Stimulated activated naive CD8-positive, alpha-beta T cell treated with anti-CD3 and anti-CD28 coated beads, Interleukin-15, Interleukin-2, amounts not matched to agents 100 U/mL and 50 U/mL, for 24 hours (primary cell): ENCODE measurements at places on chromosomes 7 and 10.

- no peak for DNase-seq
Observed at GRCh38 chr7:67724955-67725354, 728.3 kb downstream of the TYW1 start.

DNA sequence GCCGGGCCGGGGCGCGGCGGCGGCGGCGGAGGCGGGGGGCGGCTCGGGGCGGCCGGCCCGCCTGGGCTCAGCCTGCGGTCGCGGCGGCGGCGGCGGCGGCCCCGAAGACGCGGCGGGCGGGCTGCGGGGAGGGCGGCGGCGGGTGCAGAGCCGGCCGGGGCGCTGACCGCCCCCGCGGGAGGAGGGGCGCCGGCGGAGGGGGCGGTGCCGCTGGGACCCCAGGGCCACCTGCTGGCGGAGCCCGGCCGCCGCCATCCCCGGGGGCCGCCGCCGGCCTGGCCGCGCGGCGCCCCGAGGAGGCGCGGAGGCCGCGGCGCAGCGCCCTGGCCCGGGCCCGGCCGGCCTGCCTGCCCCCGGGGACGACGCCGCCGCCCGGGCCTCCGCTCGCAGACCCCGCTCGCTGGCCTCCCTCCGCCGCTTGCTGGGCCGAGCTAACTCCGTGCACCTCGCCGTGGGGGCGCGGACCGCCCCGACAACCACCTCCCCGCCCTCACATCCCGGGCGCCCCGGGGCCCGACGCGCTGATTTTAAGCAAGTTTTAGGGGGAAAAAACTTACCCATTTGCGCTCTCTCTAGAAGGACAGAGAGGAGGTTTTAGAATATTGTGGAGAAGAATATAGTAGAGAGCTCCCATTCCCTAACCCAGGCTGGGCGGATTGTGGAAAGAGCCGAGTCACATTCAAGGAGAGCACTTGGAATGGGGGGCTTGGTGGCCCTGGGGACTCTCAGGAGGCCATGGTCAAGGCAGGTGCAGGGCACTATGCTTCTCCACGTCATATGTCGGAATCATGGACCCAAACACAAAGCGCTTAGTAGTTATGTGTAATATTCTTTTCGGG lies at the start of gene BEND7:
Gene BEND7, minus strand, starts transcription at position 140 of the 839 bp plus-strand sequence. CDS start 481 bp downstream, outside the sequence.
- DNase-seq: peak; percentile 32

DNA sequence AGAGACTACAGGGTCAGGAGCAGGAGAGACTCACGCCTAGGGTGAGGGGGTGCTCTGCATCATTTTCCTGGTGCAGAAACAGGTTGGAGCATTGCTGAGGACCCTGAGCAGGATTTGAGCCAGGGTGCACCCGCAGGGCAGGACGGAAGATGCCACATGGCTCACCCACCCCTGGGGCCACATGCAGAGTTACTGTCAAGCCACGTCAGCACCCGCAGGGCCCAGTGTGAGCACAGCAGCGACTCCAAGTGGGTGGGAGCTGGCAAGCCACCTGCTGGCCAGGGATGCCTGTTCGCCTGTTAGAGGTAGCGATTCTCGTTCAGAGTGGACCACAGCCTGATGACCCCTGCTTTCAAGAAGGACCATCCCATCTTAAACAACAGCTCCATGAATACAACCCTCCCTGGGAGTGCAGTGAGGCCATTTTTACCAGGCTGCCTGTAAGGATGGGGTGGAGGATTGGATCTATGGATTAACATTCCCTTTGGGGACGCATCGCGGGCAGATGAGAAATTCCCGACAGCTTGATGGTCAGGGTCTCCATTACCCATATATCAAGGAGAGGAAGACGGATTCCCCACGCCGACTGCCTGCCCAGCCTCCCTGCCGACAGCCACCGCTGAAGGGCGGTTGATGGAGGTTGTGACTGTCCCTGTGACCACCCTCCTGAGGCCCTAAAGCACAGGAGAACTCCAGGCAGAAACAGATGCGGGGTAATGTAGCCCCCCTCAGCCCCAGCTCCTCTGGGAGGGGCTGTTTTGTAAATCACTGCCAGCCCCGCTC lies 101.1 kb upstream of the RET start:
- DNase-seq: no peak

- DNase-seq: no peak
Observed at GRCh38 chr7:52830801-52831200, 204.6 kb upstream of the POM121L12 start.

DNA sequence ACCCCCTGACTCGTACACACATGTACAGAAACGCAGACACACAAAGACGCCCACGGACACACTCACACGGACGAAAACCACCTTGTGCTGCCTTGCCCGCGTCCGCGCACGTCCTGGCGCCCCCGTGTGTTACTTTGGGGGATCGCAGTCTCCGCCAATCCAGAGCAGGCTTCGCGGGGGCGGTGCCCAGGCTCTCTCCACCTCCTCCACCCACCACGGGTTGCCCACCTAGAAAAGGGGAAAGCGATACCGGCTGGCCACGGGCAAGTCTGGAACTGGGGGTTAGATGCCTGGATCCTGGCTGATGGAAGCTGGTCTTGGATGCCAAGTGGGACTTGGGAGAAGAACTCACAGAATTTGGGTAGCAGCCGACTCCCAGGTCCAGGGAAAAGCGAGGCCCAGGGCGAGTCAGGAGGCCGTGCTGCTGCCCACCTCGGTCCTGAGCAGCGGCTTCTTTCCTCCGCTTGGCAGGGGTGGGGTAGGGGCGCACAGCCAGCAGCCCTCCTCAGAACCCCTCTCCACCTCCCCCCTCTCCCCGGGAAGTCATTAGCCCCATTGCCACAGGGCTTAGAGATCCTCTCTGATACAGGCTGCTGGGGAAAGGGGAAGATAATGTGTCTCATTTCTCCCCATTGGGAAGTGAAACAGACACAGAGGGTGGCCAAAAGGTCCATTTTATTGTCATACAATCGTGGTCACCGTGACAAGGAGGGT lies 4.6 kb upstream of the VGF start:
- DNase-seq: peak; percentile 88

DNA sequence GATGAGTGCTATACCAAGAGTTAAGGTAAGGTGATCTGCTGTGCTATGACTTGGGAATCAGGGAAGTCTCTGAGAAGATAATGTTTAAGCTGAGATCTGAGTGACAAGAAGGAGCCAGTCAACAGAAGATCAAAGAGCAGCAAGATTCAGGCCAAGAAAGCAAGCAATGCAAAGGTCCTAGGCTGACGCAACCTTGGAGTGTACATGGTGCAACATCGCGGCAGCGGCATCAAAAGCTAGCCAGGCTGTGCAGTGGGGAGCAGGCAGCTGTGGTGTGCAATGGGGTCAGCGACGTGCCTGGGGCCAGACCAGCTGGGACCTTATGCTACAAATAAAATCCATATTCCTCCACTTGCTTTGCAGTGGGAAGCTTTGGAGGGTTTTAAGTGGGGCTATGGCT lies 324.1 kb downstream of the LRMDA start:
- DNase-seq: no peak
